ENCODE measurements at places on chromosomes 16 and 17. TPM values are rescaled to one million over a fixed set of nuclear protein-coding genes. Genes with fewer than 3 reads are reported as not detected.

Gene RUNDC3A
- 1.8 TPM for polyA plus RNA-seq

Gene CACNG1
- polyA plus RNA-seq, result not detected

Gene MYH1
- 0.05 TPM for polyA plus RNA-seq

Gene PYDC1
- not detected for polyA plus RNA-seq

Gene SPNS3
- 3.4 TPM for polyA plus RNA-seq

Gene SCNN1G
- polyA plus RNA-seq, result 38.1 TPM

Gene MPV17L
- 14.4 TPM for polyA plus RNA-seq

Measured in left kidney (tissue), 8 donors.